Muscle of leg (tissue), 16 donors: ENCODE measurements at places on chromosomes 5 and 9.

DNA sequence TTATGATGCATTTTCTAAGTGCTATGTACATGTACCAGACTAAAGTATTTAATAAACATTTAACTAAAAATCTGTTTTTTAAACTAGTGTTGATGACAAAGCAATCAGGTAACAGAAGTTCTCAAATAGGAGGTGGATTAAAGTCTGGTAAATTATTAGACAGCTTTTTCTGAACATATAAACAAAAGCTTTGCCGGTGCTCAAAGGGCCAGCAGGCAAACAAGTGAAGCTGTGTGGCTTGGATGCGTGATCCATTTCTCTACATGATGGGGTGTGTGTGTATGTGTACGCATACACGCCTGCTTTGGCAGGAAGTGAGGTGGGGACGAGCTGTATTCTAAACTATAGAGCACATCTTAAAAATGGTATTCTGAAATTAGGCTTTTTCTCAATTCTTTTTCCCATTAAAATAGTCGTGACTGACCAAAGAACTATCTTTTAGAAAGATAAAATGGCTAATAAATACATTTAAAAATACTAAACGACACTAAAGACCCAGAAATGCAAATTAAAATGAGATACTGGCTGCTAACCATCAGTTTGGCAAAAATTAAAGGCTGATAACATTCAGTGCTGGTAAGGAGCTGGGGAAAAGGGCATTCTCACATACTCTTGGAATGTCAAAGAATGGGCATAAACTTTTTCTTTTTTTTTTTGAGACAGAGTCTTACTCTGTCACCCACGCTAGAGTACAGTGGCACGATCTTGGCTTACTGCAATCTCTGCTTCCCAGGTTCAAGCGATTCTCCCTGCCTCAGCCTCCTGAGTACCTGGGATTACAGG lies 174.0 kb downstream of the MAPKAP1 start:
- DNase-seq = no peak

DNA sequence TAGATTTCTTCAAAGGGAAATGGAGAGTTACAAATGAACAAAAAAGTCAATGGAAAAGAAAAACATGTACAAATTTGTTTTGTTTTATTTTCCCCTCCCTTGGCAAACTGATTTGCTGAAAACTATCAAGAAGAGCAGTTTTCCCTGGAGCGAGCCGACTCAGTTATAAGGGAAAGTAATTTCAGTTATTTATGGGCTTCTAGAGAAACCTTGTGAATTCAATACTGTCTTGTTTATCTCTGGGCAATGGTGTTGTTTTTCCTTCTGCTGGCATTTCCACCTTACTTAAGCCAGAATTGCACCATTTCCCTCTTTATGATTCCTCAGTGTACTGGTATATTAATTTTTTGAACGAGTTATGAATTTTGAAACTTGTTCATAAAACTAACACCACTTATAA lies 1163.6 kb downstream of the CDH12 start:
- peak; percentile 55 for DNase-seq

- DNase-seq = no peak
These were observed 2.5 kb upstream of the CMBL start for GRCh38 chr5:10310066-10310779.

GRCh38 chr5:139574641-139575312 lies 13.6 kb downstream of the UBE2D2 start:
- peak; percentile 37 for DNase-seq

- no peak for DNase-seq
These were observed 236.1 kb downstream of the PAPPA start for GRCh38 chr9:116389541-116390302.

DNA sequence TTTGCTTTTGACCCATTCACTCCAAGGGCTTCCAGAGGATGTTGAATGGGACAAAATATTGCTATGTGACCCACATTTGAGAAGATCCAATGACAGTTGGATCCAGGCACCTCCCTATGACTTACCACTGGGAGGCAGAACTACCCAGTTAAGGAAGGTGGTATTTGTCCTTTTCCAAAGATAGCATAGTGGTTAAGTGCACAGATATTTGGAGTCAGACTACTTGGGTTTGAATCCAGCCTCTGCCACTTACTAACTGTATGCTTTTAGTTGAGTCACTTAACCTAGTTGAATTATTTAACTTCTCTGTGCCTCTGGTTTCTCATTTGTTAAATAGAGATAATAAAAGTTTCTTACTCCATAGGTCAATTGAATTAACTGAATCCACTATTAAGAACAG lies 74.5 kb upstream of the PALM2AKAP2 start:
- no peak for DNase-seq

DNA sequence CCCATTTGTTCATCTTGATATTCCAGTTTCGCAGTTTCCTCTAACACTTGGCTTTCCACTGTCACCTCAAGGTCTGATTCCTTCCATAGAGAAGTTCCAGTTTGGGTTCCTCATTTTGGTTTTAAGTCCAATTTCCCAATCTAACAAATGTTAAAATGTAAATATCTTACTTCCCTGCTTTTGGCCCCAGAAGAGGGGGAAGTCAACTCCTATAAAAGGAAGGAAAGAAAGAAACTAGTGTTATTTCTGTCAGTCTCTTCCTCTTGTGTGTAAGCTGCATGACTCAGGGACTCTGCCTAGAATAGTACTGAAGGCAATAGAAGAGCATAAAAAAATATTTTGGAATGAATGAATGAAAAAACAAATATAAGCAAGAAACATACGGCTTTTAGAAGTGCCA lies 127.5 kb upstream of the CCNG1 start:
- peak; percentile 21 for DNase-seq

DNA sequence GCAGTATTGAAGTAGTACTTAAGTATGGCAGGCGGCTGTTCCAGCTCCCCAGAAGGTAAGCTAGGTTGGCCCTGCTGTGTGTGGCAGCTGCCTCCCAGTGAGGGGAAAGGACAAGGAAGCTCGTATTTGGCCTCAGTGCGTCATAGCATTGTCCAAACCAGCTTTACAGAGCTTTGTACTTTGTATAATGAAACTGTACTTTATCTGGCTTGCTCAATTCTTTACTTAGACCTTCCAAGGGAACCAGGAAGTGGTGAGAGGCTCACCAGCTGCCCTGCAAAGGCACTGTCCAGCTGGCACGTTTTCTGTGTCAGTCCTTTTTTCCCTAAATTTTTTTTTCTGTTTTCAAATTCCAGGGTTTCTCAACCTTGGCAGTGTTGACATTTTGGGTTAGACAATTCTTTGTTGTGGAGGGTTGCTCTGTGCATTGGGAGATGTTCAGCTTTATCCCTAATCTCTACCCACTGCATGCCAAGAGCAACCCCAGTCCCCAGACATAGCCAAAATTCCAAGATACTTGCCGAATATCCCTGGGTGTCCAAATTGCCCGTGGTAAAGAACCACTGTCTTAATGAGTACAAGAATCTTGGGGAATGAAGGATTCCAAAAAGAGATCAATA lies 474.5 kb downstream of the LRRC70 start:
- no peak for DNase-seq

DNA sequence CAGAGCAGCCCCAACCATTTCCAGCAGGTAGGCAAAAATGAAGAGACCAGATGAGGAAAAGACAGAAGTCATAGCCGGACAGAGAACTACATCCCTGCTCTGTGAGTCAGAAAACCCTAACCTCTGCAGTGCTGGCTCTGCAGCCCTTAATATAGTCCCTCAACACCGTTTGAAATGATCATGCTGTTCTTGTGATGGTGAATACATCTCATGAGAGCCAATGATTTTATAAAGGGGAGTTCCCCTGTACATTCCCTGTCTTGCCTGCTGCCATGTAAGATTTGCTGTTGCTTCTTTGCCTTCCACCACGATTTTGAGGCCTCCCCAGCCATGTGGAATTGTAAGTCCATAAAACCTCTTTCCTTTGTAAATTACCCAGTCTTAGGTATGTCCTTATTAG lies 216.8 kb upstream of the RFX3 start:
- no peak for DNase-seq

- peak; percentile 93 for DNase-seq
These were observed at the start of gene NR2F1 for GRCh38 chr5:93582677-93583438. TSS of gene NR2F1 (plus strand) at chr5:93583222. CDS start at chr5:93585024, 1,802 bp downstream.

GRCh38 chr9:111036429-111036789 lies 1.9 kb downstream of the LPAR1 start:
- DNase-seq = peak; percentile 85

DNA sequence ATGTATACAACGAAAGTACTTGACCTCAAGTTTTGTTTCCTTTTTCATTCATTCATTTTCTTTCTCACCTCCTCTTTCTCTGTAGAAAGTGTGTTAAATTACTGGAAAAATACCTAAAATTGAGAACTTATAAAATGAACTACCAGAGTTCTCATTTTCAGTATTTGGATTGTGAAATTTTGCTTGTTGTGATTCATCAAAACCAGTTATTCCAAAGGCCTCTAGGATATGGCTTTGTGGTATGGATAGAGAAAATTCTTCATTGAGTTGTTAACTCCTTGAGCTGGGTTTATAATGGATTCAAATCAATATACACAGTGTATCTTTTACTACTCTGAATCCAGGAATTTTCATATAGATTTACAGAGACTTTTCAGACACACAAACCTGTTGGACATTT lies 287.6 kb downstream of the KDM4C start:
- no peak for DNase-seq

GRCh38 chr5:175701797-175702196 lies 43.9 kb downstream of the HRH2 start:
- no peak for DNase-seq

GRCh38 chr9:19788614-19789271 lies at the start of gene SLC24A2:
TSS of gene SLC24A2 (minus strand) at chr9:19789037.
- peak; percentile 1 for DNase-seq

DNA sequence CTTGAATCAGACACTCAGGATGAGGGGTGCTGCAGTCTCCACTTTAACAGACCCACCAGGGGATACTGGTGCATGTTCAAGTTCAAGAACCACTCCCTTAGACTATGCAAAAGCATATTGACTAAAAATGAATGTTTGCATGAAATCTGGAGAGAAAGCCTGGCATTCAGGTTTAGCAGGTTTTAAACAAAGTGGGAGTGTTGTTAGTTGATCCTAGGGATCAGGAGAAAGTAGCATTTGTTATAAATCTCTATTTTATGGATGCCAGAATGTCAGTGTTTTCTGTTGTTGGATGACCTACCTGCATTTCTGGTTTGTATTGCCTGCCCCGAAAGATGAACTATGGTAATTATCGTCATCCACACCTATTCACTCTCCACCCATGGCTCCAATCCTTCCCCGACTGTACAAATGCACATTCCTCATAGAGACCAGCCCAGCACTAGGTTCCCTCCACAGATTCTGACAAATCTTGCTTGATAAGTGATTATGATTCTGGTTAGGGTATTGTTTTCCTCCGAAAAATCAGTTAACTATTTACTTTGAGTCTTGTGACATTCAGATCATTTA lies 17.2 kb downstream of the TMEM252 start:
- no peak for DNase-seq

DNA sequence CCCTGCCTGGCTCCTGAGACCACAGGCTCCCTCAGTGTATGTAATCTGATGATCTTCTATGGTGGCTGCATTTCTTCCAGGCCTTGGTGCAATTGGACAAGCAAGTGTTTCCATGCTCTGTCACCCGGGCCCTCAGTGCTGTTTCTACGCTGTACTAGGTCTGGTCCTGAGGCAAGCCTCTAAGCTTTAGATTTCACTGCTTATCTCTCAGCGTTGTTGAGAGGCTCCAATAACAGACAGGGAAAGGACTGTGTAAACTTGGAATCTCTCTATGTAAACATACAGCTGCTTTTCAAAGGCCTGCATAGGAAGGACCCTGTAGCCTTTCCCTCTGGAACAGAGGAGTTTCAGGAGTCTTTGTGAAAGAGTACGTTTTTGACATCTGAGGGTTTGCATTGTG lies 38.6 kb upstream of the NFIB start:
- DNase-seq = peak; percentile 52

GRCh38 chr5:99926463-99926862 lies 608.7 kb upstream of the FAM174A start:
- DNase-seq = no peak
